Fibroblast of skin of left quadriceps (primary cell): ENCODE measurements at places on chromosomes 12 and 14.
A peak's percentile ranks its signal among the peaks of the same experiment; 100 is the strongest.

- no peak for DNase-seq
These were observed 440.4 kb downstream of the ADAMTS20 start for GRCh38 chr12:43111608-43112007.

GRCh38 chr12:45205165-45205825 is 10.6 kb upstream of the ANO6 start:
- no peak for DNase-seq

GRCh38 chr12:50394469-50395029 is 1.9 kb downstream of the FAM186A start:
- no peak for DNase-seq

DNA sequence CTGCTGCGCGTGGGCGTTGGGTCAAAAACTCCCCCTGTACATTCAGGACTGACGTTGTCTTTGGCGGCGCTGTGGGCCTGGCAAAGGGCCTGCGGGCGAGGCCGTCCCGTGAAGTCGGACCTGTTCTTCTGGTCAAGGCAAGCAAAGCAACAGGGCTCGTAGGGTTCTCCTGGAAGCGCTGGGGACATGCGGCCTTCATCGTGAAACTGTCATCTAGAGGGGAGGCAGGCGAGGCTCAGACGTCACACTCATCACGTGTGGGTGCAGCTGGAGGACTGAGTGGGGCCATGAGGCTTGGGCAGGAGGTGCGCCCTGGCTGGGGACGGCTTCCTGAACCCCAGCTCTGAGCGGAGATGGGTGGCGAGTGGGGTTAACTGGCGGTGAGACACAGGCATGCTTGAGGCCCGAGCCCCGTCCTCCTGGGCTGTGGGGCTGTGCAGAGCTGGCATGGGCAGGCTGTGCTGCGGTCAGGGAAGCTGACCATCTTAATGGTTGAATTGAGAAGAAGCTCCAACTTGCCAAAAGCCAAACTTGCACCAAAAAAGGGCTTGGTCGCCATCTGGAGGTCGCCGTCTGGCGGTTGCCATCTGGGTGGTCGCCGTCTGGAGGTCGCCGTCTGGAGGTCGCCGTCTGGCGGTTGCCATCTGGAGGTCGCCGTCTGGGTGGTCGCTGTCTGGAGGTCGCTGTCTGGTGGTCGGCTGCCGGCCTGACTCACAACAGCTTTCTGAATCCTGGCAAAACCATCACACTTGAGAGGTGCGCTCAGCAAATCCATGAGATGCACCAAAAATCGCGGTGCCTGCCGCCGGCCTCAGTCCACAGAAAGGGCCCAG is 66.2 kb downstream of the NOC4L start:
- DNase-seq: no peak

- peak; percentile 2 for DNase-seq
These were observed 758.0 kb downstream of the DIO2 start for GRCh38 chr14:79453276-79453675.

DNA sequence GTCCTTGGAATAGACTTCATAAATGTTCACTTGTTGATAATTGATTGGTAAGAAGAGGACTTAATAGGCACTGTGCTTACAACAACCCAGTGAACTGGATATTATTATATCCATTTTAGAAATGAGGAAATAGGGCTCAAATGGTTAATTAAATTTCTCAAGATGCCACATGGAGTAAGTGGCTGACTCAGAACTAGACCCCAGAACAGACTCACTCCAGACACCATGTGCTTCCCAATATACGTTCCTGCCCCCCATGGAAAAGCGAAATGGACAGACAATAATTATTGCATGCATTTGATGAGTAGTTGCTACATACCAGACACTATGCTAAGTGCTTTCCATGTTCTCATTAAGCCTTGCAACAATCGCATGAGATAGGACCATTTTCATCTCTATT is 895 bp upstream of the ANKS1B start:
- DNase-seq: no peak

DNA sequence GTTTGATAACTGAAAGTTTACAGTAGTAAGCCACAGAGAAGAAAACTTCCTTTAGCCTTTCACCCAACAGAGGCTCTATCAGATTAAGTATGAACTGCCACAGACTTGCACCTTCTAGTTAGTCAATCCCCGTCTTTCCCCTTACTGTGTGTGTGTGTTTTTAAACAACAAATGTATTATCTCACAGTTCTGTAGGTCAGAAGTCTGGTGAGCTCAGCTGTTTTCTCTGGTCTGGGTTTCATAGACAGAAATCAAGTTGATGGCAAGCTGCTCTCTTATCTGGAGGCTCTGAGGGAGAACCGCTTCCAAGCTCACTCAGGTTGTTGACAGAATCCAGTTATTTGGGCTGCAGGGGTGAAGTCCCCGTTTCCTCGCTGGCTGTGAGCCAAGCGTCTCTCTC is 320.5 kb downstream of the PRKD1 start:
- DNase-seq: no peak

- DNase-seq: no peak
These were observed 84.6 kb upstream of the MAX start for GRCh38 chr14:65186951-65187350.

DNA sequence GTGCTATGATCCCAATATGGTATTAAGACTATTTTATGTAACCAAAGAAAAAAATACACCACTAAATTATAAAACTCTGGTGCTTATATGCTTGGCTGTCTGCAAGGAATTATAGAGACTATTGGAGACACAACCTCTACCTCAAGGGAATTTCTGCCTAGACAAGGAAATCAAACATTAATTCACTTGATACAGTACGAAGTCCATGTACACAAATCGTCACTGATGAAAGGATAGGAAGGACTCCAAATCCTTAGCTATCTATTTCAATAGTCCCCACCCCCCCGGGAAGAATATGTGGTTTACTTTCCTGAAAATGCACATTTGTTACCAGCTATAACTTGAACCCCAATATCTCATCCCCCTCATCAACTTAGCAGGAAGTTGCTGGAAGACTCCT is 21.9 kb downstream of the RTN1 start:
- no peak for DNase-seq

GRCh38 chr14:69355607-69356281 is 42.4 kb downstream of the ERH start:
- DNase-seq: peak; percentile 15

- DNase-seq: no peak
These were observed 19.6 kb downstream of the HCFC2 start for GRCh38 chr12:104083769-104084475.

DNA sequence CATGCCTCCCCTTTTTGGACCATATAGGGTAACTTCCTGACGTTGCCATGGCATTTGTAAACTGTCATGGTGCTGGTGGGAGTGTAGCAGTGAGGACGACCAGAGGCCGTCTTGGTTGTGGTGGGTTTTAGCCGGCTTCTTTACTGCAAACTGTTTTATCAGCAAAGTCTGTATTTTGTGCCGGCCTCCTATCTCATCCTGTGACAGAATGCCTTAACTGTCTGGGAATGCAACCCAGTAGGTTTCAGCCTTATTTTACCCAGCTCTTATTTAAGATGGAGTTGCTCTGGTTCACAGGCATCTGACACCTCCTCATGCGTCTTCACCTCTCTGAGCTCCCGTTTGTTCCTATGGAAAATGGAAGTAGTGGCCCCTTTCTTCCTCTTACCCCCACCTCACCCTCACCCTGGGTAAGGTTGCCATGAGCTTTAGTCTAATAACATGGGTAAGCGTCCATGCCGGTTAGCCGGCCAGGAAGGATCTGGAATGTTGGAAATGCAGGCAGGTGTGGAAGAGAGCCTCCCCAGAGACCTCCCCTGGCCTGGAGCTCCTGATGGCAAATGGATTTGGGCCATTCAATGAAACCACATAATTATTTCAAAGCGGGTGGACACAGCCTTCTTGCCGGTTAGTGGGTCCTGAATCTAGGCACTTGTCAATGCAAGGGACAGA is 18.6 kb downstream of the HHIPL1 start:
- DNase-seq: no peak
